ENCODE measurements at places on chromosomes 1 and 21. TPM values are rescaled to one million over a fixed set of nuclear protein-coding genes. Genes with fewer than 3 reads are reported as not detected.

The E2F2 gene
- 24.0 TPM for total RNA-seq

The CLCNKA gene
- total RNA-seq, result not detected

The RBBP5 gene
- 14.7 TPM for total RNA-seq

The NECTIN4 gene
- total RNA-seq, result 5.6 TPM

The COL16A1 gene
- total RNA-seq, result 3.9 TPM

The TRPM2 gene
- 9.1 TPM for total RNA-seq

The TMPRSS3 gene
- total RNA-seq, result 1.2 TPM

The ACTA1 gene
- total RNA-seq, result not detected

The KRTAP24-1 gene
- not detected for total RNA-seq

The ST6GALNAC5 gene
- total RNA-seq, result not detected

The TTC34 gene
- 0.35 TPM for total RNA-seq

The PTGS2 gene
- not detected for total RNA-seq

The DMRTA2 gene
- not detected for total RNA-seq

The JMJD4 gene
- total RNA-seq, result 30.0 TPM

The TCHHL1 gene
- not detected for total RNA-seq

The AADACL3 gene
- total RNA-seq, result not detected

The VAV3 gene
- 5.3 TPM for total RNA-seq

The MIXL1 gene
- 0.40 TPM for total RNA-seq
